Skin of body (tissue), 3 donors: ENCODE measurements at places on chromosomes 2 and 18. TPM values are rescaled to one million over a fixed set of nuclear protein-coding genes. Genes with fewer than 3 reads are reported as not detected.

TUBA4B gene
- total RNA-seq = not detected

SERPINB3 gene
- total RNA-seq = 49.5 TPM

IL36B gene
- total RNA-seq = 0.20 TPM

ALK gene
- 0.10 TPM for total RNA-seq

MOCOS gene
- total RNA-seq = 1.6 TPM

CEBPZOS gene
- total RNA-seq = 18.8 TPM

CDH7 gene
- total RNA-seq = 0.79 TPM

PJVK gene
- total RNA-seq = 5.9 TPM

KLHL41 gene
- 414 TPM for total RNA-seq

GCG gene
- not detected for total RNA-seq

KCNF1 gene
- 0.10 TPM for total RNA-seq

DQX1 gene
- total RNA-seq = 0.59 TPM

FOXD4L1 gene
- total RNA-seq = not detected

RNPEPL1 gene
- 12.0 TPM for total RNA-seq

GKN2 gene
- not detected for total RNA-seq

SERPINB13 gene
- total RNA-seq = 21.2 TPM
